Hematopoietic multipotent progenitor cell treated with erythropoietin and hydrocortisone succinate and interleukin-3 and kit ligand, for 6 days (in vitro differentiated cells): ENCODE measurements at places on chromosomes 16 and 17.

GRCh38 chr16:80997139-80997798, 9.4 kb downstream of the CMC2 start:
- peak; percentile 44 for DNase-seq

DNA sequence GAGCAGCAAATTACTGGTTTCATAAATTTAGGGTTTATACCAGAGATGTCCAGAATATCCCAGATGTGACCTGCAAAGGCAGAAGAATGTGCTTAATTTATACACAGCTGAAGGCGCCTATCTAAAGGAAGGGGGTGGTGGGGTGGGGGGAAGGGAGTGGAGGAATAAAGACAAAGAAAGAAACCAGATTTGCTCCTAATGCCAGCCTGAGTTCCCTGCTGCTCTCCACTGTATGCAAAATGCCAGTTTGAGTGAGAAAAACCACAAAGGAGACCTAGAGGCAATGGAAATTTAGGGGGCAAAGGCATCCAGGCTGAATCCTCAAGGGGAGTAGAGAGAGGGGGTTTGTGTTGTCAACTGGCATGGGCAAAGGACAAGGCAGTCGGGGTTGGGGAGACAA, 161.5 kb upstream of the TOX3 start:
- no peak for DNase-seq

- no peak for DNase-seq
Measured at GRCh38 chr17:41580687-41581365, 5.9 kb downstream of the KRT14 start.

DNA sequence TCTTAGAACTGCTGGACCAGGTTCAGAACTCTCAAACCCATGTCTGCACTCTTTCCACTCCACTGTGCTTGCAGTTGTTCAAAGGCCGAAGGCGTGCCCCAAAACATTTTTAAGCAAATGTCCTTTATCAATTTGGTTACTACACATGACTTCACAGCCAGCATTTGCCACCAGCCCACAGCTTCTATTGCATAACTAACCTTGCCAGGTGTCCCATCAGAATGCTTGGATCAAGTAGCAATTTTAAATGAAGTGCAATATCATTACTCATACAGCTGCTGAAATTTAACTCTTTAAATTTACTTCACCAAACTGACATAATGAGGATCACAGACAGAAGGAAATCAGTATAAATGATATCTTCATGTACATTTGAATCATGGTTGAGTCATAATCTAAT, 29.8 kb upstream of the HS3ST3A1 start:
- DNase-seq = no peak

GRCh38 chr16:50476486-50477255, 71.5 kb upstream of the NKD1 start:
- DNase-seq = no peak

DNA sequence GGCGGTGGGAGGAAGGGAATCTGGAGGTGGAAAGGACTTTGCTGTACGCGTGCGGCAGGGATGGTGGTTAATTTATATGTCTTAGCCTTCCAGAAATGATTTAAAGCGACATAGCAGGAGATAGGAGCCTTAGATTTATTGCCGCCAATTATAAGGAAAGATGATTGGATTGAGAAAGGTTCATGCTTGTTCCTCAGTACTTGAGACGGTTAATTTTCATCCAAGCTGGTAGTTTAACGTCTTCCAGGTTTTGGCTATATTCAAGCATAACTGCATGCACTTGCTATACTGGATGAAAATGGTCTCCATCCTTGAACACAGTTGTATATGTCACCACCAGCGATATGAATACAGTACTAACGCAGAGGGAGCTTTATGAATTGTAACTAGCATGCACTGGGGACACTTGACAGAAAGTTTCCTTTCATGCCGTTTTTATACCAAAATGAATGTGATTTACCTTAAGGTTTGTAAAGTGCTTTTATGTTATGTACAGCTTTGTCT, 610 bp upstream of the PEX12 start:
- peak; percentile 44 for DNase-seq

DNA sequence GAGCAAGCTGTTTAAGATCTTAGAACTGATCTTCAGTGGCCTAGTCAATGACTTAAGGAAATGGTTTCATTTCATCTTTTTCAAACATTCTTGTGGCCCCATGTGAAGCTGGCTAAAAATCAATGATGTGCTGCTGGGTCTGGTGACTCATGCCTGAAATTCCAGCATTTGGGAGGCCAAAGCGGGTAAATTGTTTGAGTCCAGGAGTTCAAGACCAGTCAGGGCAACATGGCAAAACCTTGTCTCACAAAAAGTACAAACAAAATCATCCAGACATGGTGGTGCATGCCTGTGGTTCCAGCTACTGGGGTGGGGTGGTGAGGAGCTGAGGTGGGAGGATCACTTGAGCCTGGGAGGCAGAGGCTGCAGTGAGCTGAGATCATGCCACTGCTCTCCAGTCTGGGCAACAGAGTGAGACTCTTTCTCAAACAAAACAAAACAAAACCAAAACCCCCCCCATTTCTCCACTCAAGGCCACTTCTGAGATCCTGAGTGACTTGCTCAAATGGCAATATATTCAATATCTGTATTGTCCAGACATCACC, 17.4 kb upstream of the COL1A1 start:
- no peak for DNase-seq

GRCh38 chr17:29905086-29905878, 24.7 kb downstream of the SSH2 start:
- DNase-seq = no peak

GRCh38 chr16:84959045-84959576, 52.2 kb downstream of the ZDHHC7 start:
- DNase-seq = peak; percentile 50

DNA sequence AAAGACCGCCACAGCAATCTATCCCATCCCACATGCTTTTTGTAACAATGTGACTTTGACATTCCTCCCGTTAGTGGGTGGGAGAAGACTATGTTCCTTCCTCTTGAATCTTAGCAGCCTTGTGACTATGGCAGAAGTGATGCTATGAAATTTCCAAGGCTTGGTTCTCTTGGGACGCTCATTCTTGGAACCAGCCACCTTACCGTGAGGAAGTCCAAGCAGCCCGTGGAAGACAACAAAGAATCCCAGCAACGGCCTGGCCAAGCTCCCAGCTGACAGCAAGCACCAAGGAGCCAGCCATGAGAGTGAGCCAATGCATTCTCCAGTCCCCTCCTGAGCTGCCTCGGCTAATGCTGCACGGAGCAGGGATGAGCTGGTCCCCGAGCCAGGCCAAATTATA, 62.3 kb downstream of the VPS53 start:
- DNase-seq = no peak

DNA sequence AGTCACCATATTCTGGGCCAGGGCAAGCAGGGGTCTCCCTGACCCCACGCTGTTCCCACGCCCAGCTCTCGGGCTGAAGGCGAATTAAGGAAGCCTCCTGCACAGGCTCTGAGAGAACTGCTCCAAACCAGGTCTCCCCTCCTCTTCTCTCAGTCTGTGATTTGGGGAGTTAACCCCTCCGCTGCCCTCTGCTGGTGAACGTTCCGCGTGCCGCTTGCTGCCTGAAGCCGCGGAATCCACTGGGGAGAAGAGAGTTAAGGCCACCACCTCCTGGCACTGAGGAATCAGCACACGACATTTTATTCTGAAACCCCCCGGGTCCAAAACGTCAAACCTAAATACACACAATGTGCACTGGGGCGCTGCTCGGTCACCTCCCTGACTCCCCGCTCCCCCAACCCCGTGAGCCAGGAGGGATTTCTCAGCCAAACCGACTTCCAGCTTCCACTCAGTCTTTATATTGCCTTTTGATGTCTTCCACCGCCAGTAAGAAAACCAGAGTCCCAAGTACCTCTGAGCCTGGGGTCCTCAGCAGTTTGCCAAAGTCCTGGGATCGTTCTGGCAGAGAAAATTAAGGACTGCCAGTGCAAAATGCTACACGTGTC, 54.4 kb upstream of the RCVRN start:
- peak; percentile 66 for DNase-seq

DNA sequence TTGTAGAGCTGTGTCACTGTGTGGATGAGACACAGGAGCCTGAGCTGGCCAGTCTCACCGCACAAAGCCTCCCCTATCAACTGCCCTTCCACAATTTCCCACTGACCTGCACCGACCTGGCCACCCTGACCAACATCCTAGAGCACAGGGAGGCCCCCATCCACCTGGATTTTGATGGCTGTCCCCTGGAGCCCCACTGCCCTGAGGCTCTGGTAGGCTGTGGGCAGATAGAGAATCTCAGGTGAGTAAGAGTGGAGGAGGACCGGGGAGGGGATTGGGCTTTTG, 37.4 kb downstream of the NLRC5 start:
- no peak for DNase-seq

GRCh38 chr16:25143928-25144327, 32.4 kb downstream of the LCMT1 start:
- DNase-seq = peak; percentile 20

DNA sequence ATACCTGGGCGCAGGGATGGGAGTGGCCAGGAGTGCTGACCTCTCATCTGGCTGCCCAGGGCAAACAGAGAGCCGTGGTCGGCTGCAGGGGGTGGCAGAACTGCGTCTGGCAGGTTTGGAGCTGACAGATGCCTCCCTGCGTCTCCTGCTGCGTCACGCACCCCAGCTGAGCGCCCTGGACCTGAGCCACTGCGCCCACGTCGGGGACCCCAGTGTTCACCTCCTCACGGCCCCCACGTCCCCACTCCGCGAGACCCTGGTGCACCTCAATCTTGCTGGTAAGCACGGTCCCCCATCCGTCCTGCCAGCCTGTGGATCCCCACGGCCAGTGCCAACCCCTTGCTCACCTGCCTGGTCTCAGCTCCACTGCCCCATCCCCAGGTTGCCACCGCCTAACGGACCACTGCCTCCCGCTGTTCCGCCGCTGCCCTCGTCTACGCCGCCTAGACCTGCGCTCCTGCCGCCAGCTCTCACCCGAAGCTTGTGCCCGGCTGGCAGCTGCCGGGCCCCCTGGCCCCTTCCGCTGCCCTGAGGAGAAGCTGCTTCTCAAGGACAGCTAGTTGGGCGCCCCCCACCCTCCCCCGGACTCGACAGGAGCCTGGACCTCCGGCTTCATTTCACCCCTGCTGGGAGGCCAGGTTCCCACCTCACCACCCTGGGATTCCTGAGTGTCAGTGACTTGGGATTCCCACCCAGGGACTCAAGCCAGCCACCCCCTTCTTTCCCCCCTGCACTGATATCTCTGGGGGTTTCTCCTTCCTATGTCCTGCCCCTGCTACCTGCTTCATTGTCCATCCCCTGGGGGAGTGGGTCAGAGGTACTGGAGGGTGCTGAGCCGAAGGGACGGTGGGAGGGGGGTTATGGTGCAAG, 2.0 kb upstream of the ORAI3 start:
- DNase-seq = no peak

GRCh38 chr16:29806099-29806579, at the start of gene MAZ:
TSS of gene MAZ (plus strand) at chr16:29806529. CDS start at chr16:29806702, 173 bp downstream.
- DNase-seq = no peak

DNA sequence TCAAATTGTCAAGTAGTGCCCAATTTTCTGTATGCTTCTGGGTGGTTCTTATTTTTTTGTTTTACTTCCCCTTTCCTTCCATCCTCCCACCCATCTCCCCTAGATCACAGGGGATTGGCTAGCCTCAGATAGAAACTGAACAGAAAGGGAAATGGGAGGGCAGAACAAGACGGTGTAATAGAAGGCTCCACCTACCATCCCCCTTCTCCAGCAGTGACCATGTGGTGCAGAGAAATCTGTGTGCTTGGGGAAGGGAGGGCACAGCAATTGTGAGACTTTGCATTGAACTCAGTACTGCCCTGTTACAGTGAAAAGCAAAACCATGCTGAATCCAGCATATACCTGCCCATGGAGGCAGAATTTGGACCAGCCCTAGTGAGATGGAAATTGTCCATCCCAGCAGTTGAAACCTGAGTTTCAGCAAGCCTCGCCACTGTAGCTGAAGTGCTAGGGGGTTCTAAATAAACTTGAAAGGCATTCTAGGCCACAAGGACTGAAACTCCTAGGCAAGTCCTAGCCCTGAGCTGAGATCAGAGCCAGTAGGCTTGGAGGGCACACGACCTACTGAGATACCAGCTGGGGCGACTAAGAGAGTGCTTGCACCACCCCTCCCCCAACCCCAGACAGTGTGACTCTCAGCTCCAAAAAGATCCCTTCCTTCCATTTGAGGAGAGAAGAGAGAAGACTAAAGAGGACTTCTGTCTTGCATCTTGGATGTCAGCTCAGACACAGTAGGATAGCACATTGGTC, 5.2 kb downstream of the SLFN11 start:
- peak; percentile 81 for DNase-seq

- peak; percentile 63 for DNase-seq
Measured at GRCh38 chr17:59221159-59221847, 992 bp downstream of the GDPD1 start.

DNA sequence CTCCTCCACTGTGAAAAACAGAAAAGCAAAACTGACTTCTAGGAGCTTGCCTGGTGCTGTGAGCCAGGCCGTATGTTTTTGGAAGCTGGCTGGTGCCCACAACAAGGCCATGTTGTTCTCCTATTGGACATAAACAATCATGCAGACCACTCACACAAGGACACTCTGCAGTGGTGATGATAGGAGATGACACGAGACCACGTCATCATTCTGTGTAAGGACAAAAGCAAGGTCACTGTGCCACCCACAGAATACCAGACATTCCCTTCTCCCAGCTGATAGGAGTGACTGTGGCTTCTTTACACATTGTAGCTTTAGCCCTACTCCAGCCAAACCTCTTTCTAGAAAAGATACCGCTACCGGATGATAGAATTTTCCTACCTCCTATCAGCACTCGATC, 47.7 kb upstream of the LCMT1 start:
- DNase-seq = no peak

- DNase-seq = no peak
Measured at GRCh38 chr17:19319771-19320505, 42.6 kb downstream of the B9D1 start.

DNA sequence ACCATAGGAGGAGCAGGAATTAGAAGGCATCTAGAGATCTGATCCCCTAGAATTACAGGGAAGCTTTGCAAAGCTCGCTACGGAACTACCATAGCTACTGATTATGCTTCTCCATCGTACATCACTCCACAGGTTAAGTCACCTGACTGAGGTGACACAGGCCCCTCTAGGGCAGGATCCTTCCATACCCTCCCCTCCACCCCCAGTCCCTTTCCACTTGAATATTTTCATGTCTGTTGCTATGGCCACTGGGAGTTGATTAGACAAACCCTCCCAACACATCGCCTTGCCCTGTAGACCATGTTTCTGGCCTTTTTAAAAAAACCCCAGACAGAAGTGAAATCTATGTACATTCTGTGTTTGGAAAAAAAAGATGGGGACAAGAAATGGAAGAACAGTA, 287.1 kb downstream of the SOX9 start:
- DNase-seq = no peak

GRCh38 chr17:78716814-78717393, 65.2 kb downstream of the CYTH1 start:
- DNase-seq = no peak

GRCh38 chr17:29734640-29735039, 111.9 kb upstream of the CORO6 start:
- no peak for DNase-seq

- no peak for DNase-seq
Measured at GRCh38 chr17:4858068-4858881, 25.1 kb downstream of the MINK1 start.

GRCh38 chr16:11593581-11593980, 6.9 kb upstream of the LITAF start:
- no peak for DNase-seq
